Skin of body (tissue), 3 donors: ENCODE measurements at places on chromosomes 5 and 9. TPM values are rescaled to one million over a fixed set of nuclear protein-coding genes. Genes with fewer than 3 reads are reported as not detected.
A peak's percentile ranks its signal among the peaks of the same experiment; 100 is the strongest.

DNA sequence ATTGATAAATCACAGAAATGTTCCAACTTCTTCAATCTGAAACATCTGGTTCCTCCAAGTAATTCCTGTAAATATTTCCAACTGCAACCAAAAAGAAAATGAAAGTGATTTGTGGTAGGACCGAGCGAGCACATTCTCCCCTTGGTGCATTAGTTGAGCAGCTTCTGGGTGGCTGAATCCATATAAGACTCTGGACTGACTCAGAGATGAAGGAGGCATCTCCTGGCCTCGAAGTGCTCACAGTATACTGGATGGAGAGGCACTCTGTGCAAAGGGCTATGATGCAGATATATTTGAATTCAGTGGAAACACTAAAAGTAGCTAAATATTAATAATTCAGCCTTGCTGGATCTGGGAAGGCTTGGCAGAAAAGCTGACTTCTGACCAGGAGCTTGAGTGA lies 265.0 kb downstream of the MARCHF11 start:
- DNase-seq = peak; percentile 20

DNA sequence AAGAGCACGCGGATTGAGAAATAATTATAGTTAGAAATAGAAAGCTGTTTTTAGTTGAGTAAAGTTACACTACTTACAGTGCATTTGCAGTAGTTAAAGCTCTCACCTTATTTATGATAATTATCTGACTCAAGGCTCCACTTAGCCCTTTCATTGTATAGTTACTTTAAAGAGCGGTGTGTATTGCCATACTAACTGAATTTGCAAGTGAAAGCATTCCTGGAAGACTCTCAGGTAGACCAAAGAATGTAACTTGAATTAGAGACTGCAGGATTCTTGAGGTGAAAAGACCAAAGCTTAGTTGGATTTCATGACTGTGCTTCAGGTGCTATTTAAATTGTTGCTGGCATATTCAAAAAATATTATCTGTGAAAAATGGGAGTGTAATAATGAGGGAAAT lies 4.2 kb upstream of the RASA1 start:
- no peak for DNase-seq

The HABP4 gene
- 8.5 TPM for total RNA-seq

DNA sequence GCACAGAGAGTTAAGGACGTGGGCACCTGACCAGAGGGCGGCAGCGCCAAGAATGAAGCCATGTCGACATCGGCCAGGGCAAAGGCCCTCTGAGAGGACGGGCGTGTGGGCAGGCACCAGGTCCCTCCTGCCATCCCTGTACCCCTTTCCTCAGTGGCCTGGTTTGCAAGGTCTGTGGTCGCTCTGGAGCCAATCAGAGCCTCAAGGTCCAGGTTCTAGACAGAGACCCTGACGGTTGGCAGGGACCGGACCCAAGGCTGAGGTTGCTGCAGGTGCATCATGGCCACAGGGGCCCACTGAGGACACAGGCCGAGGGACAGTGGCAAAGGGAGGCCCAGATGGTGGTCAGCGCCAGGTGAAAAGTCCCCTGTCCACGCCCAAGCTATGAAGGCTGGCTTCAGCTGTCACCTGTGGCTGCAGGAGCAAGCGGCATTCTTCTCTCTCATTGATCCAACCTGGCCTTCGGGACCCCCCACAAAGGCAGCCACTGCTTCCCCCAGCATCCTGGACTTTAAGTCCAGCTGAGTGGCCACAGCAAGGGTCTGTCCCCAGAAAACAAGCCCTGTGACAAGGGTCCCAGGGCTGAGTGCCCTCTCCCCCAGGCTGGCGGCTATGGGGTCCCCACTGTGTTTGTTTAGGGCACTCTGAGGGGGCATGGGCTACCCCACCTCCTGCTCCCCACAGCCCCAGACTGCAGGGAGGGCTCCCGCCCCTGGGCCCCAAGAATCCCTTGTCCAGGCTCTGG lies 48.9 kb downstream of the VAV2 start:
- DNase-seq = no peak

DNA sequence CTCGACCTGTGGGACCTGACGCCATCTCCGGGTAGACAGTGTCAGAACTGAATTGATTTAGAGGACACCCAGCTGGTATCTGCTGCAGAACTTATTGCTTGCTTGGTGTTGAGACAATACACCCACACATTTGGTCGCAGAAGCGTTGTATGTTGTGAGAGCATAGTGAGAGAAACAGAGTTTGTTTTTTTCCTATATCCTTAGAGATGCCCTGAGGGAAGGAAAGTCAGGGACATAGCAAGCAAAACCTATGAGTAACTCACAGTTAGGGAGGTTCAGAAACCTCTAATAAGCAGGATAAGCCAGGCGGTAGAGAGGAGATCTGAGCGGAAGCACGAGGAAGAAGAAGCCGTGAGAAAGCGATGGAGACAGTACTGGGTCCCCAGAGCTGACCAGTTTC lies 59.8 kb downstream of the PTCD2 start:
- no peak for DNase-seq

DNA sequence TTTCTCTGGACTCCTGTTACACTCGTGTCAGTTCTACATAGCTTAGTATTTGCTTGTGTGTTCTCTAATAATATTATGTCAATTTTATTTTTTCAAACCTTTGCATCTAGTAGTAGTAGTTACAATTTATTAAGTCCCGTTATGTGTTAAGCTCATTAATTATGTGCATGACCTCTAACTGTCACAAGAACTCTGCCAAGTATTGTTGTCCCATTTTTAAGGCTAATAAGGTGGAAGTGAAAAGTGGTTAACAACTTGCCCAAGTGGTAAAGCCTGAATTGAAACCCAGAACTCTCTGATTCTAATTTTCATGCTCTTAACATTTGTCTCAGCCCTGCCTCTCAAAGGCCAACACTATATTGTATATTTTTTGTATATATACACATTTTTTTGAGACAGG lies 221.6 kb downstream of the DMRT2 start:
- DNase-seq = no peak

DNA sequence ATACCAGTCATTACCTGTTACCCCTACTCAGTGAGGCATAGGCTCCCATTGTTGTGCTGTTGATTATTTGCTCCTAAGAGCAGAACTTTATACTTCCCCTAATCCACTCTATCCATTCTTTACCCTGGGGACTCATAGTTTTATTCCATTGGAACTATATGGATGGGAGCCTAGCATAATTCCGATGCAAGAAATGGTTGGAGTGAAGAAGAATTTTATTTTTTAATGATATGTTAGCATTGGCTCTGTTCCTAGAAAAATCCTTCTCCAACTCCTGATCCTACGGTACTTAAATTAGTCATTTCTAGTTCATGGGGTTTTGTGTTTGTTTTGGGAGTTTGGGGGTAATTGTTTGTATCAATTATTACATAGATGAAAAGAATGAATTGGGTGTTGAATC lies 191.5 kb downstream of the GOLPH3 start:
- DNase-seq = no peak

The MPDZ gene
- total RNA-seq = 47.2 TPM

DNA sequence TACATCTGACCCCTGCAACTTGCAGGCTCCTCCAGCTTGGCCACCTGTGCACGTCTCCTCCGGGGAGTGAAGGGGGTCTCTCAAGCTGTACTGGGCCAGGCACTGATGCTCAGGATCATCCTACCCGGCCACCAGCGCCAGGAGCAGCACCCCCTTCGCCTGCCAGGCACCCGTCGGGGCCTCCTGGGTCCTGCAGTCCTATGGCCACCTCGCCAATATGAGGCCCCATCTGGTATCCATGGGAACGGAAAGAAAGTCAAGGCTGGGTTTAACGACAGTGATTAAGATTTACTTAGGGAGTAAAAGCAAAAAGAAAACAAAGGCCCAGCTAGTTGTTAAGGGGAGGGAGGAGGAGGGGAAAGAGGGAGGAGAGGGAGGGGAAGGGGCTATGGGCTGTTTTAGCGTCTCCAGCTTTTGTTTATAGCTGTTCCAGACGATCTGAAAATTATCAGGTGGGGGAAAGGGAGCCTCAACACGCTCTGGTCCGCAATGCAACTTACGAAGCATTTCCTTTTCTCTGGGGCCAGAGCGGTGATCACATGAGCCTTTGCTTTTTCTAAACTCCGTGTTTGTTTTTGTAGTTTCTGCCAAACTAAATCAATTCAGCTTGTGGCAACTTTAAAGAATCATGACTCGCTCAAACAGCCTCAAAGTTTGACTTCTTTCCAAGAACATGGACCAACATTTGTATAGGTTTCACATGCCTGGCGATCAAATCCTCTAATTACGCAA lies 132.4 kb downstream of the ROR2 start:
- DNase-seq = peak; percentile 91

The PCDHA1 gene
- not detected for total RNA-seq

DNA sequence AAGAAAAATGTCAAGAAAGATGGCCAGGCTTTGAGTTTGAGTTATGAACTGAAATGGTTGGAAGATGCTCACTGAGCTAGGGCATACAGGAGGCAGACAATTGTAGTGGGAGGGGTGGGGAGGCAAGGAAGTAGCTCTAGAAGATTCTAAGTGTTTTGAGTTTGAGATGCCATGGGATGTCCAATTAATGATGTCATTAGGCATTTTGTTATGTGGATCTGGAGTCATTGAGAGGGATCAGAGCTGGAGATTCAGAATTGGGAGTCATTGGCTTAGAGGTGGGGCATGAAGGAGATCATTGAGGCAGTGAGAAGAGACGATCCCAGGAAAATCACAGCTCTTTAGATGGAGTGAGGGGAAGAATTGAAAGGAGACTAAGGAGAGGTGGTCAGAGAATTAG lies 111.5 kb upstream of the ZNF618 start:
- DNase-seq = no peak

The AGXT2 gene
- total RNA-seq = not detected

The EDIL3 gene
- total RNA-seq = 19.3 TPM

GRCh38 chr9:134316449-134317160 lies 9.7 kb upstream of the RXRA start:
- no peak for DNase-seq

GRCh38 chr5:50853151-50853550 lies 186.7 kb downstream of the PARP8 start:
- DNase-seq = peak; percentile 1

The NINJ1 gene
- 19.6 TPM for total RNA-seq

GRCh38 chr5:112643339-112643971 lies 94.2 kb upstream of the APC start:
- no peak for DNase-seq

The TMEM141 gene
- 31.9 TPM for total RNA-seq

The FOXD4L4 gene
- total RNA-seq = 0.20 TPM

- no peak for DNase-seq
Measured at GRCh38 chr5:146962801-146963355, 84.3 kb upstream of the PPP2R2B start.

The ADRA1B gene
- total RNA-seq = 0.79 TPM

GRCh38 chr5:149771216-149771980 lies 41.3 kb downstream of the PPARGC1B start:
- no peak for DNase-seq

GRCh38 chr5:178469975-178470759 lies 120.0 kb downstream of the COL23A1 start:
- no peak for DNase-seq

The DND1 gene
- 0.30 TPM for total RNA-seq

DNA sequence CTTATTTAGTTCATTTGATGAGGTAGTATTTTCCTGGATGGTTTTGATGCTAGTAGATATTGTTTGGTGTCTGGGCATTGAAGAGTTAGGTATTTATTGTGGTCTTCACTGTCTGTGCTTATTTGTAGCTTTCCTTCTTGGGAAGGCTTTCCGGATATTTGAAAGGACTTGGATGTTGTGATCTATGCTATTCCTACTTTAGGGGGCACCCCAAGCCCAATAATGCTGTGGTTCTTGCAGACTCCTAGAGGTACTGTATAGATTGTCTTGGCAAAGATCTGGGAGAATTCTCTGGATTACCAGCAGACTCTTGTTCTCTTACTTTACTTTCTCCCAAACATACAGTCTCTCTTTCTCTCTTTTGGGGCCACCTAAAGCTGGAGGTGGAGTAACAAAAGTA lies 315.7 kb downstream of the MAT2B start:
- DNase-seq = no peak

DNA sequence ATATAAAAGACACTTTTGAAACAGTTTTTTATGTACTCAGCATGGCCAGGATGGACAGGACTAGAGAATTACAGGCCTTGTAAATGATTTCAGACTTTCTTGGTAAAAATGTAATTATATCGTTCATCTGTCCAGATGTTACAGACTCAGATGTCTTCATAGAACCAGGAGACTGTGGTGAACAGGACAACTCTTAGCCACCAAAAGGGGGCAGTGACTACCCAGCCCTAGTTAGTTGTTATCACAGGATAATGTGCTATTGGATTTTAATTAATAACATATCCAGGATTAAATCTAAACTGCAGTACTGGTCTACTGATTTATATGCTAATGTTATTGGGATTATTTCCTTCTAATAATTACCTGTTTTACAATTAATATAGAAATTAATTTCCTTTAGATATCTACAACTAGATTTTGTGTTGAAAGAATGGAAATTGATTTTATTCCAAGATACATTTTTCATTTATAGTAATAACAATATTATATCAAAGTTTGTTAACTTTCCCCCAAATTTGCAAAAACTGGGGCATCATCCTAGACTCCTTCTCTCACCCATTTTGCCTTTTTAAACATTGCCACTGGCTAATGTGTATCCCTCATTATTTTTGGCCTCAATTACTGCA lies 99.4 kb downstream of the MTREX start:
- DNase-seq = peak; percentile 45

- peak; percentile 38 for DNase-seq
Measured at GRCh38 chr5:125450771-125451170, 704.3 kb upstream of the ZNF608 start.

The GABRA6 gene
- total RNA-seq = not detected

The BTNL9 gene
- total RNA-seq = 19.6 TPM

DNA sequence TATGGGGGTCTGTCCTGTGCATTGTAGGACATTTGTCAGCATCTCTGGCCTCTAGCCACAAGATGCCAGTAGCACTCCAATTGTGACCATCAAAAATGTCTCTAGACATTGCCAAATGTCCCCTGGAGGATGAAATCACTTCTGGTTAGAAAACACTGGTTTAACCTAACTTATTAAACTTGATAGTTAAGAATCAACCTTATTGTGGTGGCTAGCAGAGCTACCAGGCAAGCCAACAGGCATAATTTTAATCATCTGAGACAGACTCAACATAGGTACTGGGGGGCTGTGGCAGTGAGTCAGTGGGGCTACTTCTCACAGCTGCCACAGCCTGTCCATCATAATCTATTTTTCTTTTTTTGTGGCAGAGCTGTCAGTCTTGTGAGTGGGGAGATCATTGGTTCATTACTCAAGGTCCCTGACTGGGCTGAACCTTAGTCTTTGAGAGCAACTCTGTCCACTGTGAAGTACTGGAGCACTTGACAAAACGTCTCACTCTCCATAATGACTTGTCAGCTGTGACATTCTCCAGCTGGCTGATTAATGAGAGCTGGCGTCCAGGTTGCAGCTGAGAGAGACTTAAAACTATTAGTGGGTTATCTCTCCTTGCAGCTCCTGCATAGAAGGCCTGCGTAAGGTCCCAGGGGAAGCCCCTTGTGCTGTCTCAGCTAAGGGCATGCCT lies 107.9 kb downstream of the DCP2 start:
- no peak for DNase-seq
